Stimulated activated CD4-positive, alpha-beta T cell treated with anti-CD3 and anti-CD28 coated beads, Interleukin-1b, Interleukin-23, amount 100 ng/mL, for 1 hour (primary cell): ENCODE measurements at places on chromosomes 12 and 14.

- DNase-seq, result no peak
These were observed 88.9 kb upstream of the MED13L start for GRCh38 chr12:116366456-116366776.

- no peak for DNase-seq
These were observed 38.2 kb upstream of the OAS1 start for GRCh38 chr12:112868459-112869041.

- DNase-seq, result no peak
These were observed 332.5 kb downstream of the CEP128 start for GRCh38 chr14:80609055-80609454.

- DNase-seq, result no peak
These were observed 7.9 kb downstream of the ATF7 start for GRCh38 chr12:53618275-53618674.

DNA sequence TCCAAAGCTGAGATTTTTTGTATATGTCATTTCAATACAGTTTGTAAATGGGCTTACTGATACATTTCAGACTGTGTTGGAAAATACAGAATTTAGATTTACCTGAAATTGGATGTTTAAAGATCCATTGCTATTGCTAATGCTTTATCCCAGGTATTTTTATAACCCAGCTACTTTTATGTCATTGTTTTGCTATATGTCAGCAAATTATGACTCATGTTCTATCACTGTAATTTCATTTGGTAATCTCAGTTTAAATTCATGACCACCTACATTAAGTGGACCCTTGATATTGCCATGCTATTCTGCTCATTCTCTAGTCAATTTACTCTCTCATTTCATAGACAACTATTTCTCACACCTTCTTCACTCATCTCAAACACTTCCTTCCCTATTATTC is 281.2 kb downstream of the IPO8 start:
- DNase-seq, result no peak

DNA sequence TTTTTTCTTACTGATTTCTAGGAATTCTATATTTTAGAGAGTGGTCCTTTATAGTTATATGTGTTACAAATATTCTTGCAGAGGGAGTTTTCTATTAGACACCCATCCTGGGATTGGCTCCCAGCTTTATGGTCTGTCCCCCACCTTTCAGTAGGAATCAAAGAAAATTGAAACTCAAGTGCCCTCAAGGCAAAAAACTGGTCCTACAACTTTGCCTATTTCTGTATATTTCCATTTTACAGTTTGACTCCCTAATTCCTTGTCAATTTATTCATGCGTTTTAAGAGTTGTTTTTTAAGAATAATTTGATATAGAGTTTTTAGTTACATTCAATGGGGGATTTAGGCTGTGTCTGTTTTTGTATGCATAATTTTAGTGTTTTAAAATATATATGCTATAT is 208.9 kb downstream of the SYNE2 start:
- no peak for DNase-seq

DNA sequence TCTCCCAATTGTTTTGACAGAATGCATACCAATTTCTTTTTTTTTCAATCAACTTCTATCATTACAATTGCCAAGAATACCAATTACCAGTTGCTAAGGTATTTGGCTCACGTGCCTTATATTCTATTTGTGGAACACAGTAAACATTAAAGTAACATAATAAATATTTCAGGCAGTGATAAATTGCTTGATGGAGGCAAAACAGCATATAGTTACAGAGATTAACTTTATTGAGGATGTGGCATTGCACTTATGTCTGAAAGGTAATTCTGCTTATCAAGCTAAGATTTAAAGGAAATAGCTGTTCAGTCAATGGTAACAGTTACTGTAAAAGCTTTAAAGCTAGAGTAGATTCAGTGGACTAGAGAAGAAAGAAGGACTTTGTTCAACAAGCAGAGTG is 1107.8 kb downstream of the FSCB start:
- no peak for DNase-seq

GRCh38 chr14:89352976-89353765 is 63.9 kb downstream of the FOXN3 start:
- no peak for DNase-seq

DNA sequence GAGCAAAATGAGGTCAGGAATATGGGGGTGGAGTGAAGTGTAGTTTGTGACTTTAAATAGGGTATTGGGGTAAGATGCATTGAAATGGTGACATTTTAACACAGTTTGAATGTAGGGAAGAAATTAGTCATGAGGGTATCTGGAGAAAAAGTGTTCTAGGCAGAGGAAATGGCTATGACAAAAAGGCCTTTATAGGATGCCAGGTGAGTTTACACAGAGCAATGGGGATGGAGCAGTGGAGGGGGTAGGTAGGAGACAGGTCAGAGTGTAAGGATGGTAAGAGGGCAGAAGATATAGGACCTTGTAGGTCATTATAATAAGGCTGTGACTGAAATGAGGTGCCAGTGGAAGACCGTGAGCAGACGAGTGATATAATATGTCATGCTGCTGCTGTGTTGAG is 30.4 kb downstream of the HEATR5A start:
- DNase-seq, result no peak

DNA sequence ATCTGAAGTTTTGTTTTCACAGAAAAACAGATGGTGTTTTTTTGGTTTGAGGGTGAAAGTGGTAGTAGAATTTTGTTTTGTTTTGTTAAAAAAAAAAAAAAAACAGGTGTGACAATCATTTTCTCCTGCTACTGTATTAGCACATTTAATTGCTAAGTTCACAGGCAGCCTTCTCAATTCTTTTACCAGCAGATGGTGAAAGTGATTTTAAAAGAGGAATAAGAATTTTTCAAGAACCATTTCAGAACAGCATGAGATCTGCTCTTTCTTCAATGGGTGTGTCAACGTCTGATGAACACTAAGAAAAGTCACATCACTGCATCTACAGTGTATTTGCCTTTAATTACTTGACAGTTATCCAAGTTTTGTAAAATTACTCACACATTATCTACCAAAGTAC is 303.7 kb upstream of the USP15 start:
- no peak for DNase-seq

DNA sequence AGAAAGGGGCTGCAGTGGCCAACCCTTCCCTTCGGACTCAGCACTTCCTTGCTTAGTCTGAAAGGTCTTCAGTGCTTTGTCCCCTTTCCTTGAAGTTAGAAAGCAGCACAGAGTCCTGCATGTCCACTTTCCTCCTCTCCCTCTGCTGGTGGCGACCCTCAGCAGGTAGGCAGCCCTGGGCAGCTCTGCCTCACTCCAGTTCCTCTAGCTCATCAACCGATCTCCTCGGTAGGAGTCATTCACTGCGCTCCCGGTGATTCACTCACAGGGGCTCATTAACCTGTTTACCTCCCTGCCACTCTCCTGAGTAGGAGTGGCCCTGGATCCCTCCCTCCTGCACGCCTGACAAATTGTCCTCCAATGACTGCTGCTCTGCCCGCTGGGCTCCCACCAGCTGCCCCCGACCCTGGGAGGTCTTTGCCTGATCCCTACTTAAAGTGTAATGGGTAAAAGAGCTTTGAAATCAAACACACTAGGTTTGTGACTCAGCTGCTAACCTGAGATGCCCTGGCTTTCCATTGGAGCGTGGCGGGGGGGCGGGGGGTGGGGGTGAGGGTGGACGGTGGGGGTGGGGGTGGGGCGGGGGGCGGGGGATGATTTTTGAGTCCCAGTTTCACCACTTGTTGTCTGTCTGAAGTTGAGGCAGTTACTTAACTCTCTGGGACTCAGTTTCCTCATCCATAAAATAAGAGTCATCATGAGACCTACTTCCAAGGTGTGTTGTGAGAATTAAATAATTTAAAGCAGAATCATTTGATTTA is 4.2 kb downstream of the SCNN1A start:
- no peak for DNase-seq
